Pancreas (tissue), 10 donors: ENCODE measurements at places on chromosomes 7 and 10. TPM values are rescaled to one million over a fixed set of nuclear protein-coding genes. Genes with fewer than 3 reads are reported as not detected.

Gene TAS2R4
- total RNA-seq, result 0.75 TPM

Gene ACBD7
- 0.31 TPM for total RNA-seq

Gene FAM221A
- total RNA-seq, result 14.8 TPM

Gene ITPRID1
- total RNA-seq, result not detected

Gene NPVF
- total RNA-seq, result not detected

Gene OPN1SW
- not detected for total RNA-seq

Gene FGF8
- not detected for total RNA-seq

Gene HMX3
- total RNA-seq, result not detected

Gene CNPY4
- total RNA-seq, result 4.0 TPM

Gene TMEM139
- total RNA-seq, result 4.2 TPM

Gene AP1S1
- 12.0 TPM for total RNA-seq

Gene LAMB4
- total RNA-seq, result 0.53 TPM

Gene SPDYE2
- 0.12 TPM for total RNA-seq

Gene SFMBT2
- 0.91 TPM for total RNA-seq

Gene CDC14C
- total RNA-seq, result not detected

Gene PNLIP
- total RNA-seq, result 6,750 TPM

DNA sequence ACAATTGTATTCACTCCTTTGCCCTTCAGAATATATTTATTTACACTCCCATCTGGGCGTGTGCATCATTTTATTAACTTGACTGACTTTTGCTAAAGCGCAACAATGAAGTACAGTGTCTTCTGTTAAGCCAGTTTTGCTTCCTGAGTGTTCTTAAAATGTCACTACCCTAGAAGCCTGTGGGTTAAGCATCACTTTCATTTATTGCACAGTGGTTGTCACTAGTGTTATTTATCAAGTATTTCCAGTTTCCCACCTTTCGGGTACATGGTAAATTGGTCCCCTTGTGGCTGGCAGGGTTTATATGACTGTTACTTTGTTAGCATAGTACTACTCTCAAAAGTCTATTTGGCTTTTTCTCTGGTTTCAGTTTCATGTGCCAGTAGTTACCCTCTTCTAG, 3.3 kb downstream of the HILPDA start:
- H3K36me3 ChIP-seq, result no peaks in the 10 kb centered on the region
- H3K27ac ChIP-seq, result no peak overlapping the region
- DNase-seq, result no peak
- H3K4me3 ChIP-seq, result no peak overlapping the region
- H3K27me3 ChIP-seq, result no peaks in the 10 kb centered on the region

GRCh38 chr10:121804460-121804859, 123.4 kb downstream of the ATE1 start:
- no peak overlapping the region for H3K4me3 ChIP-seq
- H3K36me3 ChIP-seq, result no peaks in the 10 kb centered on the region

- H3K27me3 ChIP-seq, result no peaks in the 10 kb centered on the region
- H3K27ac ChIP-seq, result no peak overlapping the region
- peaks cover 5% of the 10 kb centered on the region for H3K4me1 ChIP-seq
- H3K36me3 ChIP-seq, result no peaks in the 10 kb centered on the region
Measured at GRCh38 chr7:95632609-95633008, 36.3 kb upstream of the PDK4 start.

GRCh38 chr10:123556049-123556448, 110.1 kb upstream of the GPR26 start:
- H3K27ac ChIP-seq, result no peak overlapping the region
- H3K4me1 ChIP-seq, result no peaks in the 10 kb centered on the region

- H3K27ac ChIP-seq, result no peak overlapping the region
- H3K36me3 ChIP-seq, result no peaks in the 10 kb centered on the region
- H3K4me3 ChIP-seq, result no peak overlapping the region
- H3K27me3 ChIP-seq, result no peaks in the 10 kb centered on the region
- DNase-seq, result no peak
Measured at GRCh38 chr10:74750848-74751274, 75.5 kb upstream of the KAT6B start.

- no peaks in the 10 kb centered on the region for H3K4me1 ChIP-seq
- H3K27ac ChIP-seq, result no peak overlapping the region
- H3K27me3 ChIP-seq, result no peaks in the 10 kb centered on the region
- DNase-seq, result no peak
- H3K36me3 ChIP-seq, result no peaks in the 10 kb centered on the region
- H3K4me3 ChIP-seq, result no peak overlapping the region
Measured at GRCh38 chr10:121833387-121833786, 94.4 kb downstream of the ATE1 start.

GRCh38 chr7:151663382-151664100, 143.8 kb upstream of the RHEB start:
- no peaks in the 10 kb centered on the region for H3K4me1 ChIP-seq
- no peak overlapping the region for H3K4me3 ChIP-seq
- H3K27ac ChIP-seq, result no peak overlapping the region
- no peaks in the 10 kb centered on the region for H3K36me3 ChIP-seq
- no peak for DNase-seq

GRCh38 chr7:26899519-26899918, 35.1 kb upstream of the SKAP2 start:
- H3K4me1 ChIP-seq, result no peaks in the 10 kb centered on the region
- no peak overlapping the region for H3K4me3 ChIP-seq
- H3K27ac ChIP-seq, result no peak overlapping the region
- no peaks in the 10 kb centered on the region for H3K36me3 ChIP-seq
- no peak for DNase-seq

- no peak overlapping the region for H3K4me3 ChIP-seq
- DNase-seq, result no peak
- H3K27ac ChIP-seq, result no peak overlapping the region
- H3K4me1 ChIP-seq, result no peaks in the 10 kb centered on the region
- no peaks in the 10 kb centered on the region for H3K36me3 ChIP-seq
Measured at GRCh38 chr10:4813023-4813422, 13.0 kb upstream of the AKR1E2 start.

DNA sequence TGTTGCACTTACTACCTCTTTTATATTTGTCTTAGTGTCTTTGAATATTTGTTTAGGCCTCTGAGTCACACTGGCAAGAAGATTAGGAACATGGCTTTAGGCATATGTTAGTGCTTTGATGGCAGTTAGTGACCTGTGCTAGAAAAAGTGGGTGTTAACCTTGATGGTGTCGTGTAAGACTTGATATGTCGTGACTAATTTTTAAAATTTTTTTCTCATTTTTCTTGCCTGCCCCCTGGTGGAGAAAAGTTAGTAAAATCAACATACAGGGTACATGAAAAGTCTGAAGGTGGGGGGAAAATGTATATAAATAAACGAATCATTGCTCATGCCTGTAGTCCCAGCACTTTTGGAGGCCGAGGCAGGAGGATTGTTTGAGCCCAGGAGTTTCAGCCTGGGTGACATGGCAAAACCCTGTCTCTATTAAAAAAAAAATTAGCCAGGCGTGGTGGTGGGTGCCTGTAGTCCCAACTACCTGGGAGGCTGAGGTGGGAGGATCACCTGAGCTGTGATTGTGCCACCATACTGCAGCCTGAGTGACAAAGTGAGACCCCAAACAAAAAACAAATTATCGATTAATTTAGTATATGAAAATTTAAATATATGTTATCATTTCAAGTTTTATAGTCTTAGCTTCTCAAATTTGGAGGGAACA, 44.6 kb downstream of the TAX1BP1 start:
- peaks cover 15% of the 10 kb centered on the region for H3K36me3 ChIP-seq
- H3K27ac ChIP-seq, result peak overlapping the region; percentile 24
- H3K4me1 ChIP-seq, result peaks cover 23% of the 10 kb centered on the region
- H3K4me3 ChIP-seq, result no peak overlapping the region
- H3K27me3 ChIP-seq, result no peaks in the 10 kb centered on the region

DNA sequence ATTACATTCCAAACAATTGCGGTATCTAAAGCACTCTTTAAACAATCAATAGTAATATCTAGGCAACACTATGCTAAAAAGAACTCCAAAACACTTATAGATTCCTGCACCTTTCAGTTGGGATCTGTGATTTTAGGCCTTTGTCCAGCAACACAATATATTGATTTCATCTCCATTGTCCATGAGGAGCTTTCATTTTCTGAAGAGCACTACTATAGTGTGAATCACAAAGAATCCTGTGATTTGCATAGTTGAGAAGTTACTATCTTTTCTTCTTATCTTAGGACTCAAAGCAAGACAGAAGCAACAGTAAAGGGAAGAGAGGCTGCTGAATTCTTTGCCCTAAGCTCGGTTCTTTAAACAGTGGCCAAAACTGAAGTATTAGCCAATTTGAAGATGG, 846.8 kb downstream of the IPMK start:
- H3K36me3 ChIP-seq, result no peaks in the 10 kb centered on the region
- H3K27ac ChIP-seq, result no peak overlapping the region
- H3K27me3 ChIP-seq, result no peaks in the 10 kb centered on the region
- no peak for DNase-seq
- no peak overlapping the region for H3K4me3 ChIP-seq

GRCh38 chr10:34231441-34232180, 583.5 kb downstream of the PARD3 start:
- H3K27ac ChIP-seq, result no peak overlapping the region
- DNase-seq, result no peak

GRCh38 chr10:72164617-72165016, 51.2 kb upstream of the ANAPC16 start:
- H3K27ac ChIP-seq, result no peak overlapping the region
- H3K27me3 ChIP-seq, result no peaks in the 10 kb centered on the region
- no peak for DNase-seq
- no peak overlapping the region for H3K4me3 ChIP-seq

DNA sequence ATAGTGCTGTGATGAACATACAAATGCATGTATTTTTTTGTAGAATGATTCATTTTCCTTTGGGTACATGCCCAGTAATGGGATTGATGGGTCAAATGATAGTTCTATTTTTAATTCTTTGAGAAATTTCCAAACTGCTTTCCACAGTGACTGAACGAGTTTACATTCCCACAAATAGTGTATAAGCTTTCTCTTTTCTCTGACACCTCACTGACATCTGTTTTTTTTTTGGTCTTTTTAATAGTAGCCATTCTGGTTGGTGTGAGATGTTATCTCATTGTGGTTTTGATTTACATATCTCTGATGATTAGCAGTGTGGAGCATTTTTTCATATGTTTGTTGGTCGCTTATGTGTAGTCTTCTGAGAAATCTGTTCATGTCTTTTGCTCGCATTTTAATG, 195.0 kb upstream of the AGK start:
- no peaks in the 10 kb centered on the region for H3K4me1 ChIP-seq
- H3K36me3 ChIP-seq, result no peaks in the 10 kb centered on the region
- H3K4me3 ChIP-seq, result no peak overlapping the region
- H3K27ac ChIP-seq, result no peak overlapping the region
- H3K27me3 ChIP-seq, result no peaks in the 10 kb centered on the region

DNA sequence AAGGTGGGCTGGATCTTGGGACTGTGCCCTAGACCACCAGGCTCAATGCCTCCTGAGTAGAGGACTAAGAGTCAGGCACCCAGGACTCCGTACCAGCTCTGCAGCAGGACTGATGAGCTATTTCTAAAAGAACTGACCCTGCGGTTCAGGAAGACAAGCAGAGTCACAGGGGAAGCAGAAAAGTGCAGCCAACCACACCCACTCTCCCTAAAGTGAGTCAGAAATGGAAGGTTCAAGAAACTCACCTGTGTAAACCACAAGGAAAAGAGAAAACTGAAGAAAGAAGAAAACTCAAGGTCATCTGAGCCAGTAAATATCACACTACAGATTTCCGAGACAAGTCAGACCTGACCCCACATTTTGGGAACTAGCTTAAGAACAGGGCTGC, 2.5 kb downstream of the PARP12 start:
- no peak overlapping the region for H3K27ac ChIP-seq
- H3K36me3 ChIP-seq, result no peaks in the 10 kb centered on the region
- no peaks in the 10 kb centered on the region for H3K27me3 ChIP-seq
- no peak overlapping the region for H3K4me3 ChIP-seq
- no peak for DNase-seq
- H3K4me1 ChIP-seq, result peaks cover 32% of the 10 kb centered on the region

DNA sequence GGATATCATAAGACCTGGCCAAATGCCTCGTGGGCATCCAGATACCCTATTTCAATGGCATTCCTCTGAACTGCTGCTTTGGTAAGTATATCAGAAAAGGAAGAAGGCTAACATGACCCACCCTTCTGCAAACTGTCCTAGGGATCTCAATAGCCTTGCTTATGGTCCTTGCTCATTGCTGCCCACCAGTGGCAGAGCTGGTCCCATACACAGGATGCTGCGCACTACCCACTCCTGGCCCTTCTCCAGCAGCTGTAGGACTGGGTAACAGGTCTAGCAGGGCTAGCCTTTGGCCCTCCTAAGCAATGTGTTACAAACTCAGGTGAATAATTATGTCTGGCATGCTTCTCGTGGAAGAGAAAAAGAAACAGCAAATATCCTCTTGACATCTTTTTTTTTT, 72.5 kb downstream of the C10orf90 start:
- no peaks in the 10 kb centered on the region for H3K4me1 ChIP-seq
- no peak overlapping the region for H3K27ac ChIP-seq
- DNase-seq, result peak; percentile 82
- no peak overlapping the region for H3K4me3 ChIP-seq
- H3K36me3 ChIP-seq, result no peaks in the 10 kb centered on the region
- H3K27me3 ChIP-seq, result no peaks in the 10 kb centered on the region

GRCh38 chr10:122981066-122981464, 864 bp downstream of the PSTK start:
- H3K4me1 ChIP-seq, result no peaks in the 10 kb centered on the region
- no peak overlapping the region for H3K27ac ChIP-seq
- DNase-seq, result no peak
- no peaks in the 10 kb centered on the region for H3K27me3 ChIP-seq
